ENCODE measurements at places on chromosomes 12 and 14.
A peak's percentile ranks its signal among the peaks of the same experiment; 100 is the strongest.

DNA sequence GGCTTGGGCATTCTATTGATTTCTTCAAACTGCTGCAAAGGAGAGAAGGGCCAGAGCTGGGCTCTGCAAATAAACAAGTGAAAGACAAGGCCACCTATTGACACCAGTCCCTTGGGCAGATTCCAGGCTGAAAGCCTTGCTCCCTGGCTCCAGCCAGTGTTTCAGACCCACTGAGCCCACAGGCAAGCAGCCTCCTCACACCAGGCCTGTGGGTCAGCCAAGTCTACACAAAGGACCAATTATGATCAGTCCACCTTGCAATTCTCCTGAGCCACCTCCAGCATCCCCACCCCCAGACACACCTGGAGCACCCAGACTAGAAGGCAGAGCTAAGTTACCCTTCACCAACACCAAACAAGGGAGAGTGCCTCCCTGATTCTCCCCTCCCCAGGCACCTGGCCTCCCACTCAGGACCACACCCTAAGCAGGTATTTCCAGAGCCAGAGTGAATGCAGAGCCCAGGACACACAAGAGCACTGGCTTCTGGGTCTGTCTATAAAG, 13.8 kb downstream of the ACTN1 start:
- DNase-seq = no peak

- DNase-seq = no peak
These were observed 396.1 kb downstream of the NAV3 start for GRCh38 chr12:78226763-78227162.

DNA sequence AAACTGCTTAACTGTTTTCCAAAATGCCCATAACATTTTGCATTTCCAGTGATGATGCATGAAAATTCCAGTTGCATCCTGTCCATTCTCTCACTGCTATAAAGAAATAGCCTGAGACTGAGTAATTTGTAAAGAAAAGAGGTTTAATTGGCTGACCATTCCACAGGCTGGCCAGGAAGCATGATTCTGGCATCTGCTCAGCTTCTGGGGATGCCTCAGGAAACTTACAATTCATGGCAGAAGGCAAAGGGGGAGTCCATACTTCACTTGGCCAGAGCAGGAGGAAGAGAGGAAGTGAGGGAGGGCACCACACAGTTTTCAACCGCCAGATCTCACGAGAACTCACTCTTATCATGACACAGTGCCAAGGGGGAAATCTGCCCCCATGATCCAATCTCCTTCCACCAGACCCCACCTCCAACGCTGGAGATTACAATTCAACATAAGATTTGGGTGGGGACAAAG, 18.2 kb upstream of the CLEC2D start:
- DNase-seq = no peak

GRCh38 chr12:109981311-109981710, 14.9 kb downstream of the GIT2 start:
- no peak for DNase-seq

GRCh38 chr14:23601845-23602180, 23.2 kb upstream of the JPH4 start:
- no peak for DNase-seq

DNA sequence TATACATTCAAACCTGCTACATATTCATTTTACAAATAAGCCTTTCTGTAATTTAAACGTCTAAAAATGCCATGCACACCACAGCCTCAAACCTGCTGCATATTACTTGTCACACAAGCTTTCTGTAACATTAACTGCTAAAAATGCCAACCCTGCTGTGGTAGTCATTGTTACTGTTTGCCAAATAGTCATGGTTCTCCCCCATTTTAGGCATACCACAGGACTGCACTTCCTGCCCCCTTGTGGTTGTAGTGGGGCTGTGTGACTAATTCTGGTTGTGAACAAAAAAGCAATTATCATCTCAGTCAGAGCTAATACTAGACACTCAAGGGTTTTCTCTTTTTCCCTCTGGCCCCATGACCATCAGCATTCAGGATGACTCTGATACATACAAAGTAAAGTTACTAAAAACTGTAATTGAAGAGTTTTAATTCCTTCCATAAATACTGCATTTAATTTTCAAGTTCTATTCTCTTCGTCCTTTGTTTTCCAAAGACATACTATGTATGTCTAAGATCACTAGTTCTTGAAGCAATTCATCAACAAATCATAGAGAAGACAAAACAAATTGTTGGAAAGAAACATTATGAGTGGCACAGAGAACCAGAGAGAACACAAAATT, 5.7 kb upstream of the SLC35F4 start:
- DNase-seq = no peak

GRCh38 chr14:94773655-94774343, 3.9 kb upstream of the GSC start:
- DNase-seq = no peak

DNA sequence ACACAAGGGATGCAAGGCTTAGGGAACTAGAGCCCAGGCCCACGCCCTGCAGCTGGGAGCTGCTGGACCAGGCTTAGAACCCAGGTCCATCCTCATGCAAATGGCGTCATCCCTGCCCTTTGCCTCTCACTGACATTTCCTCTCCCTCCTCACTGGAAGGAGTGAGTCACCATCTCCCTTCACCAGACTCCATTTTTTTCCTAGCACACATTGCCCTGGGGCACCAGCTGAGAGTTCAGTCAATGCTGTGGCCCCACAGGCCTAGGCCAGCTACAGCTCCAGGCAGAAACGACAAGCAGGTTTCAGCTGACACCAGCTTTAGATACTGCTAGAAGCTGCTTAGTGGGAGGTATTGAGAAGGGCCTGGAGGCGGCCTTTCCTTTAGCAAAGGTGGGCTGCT, 98.9 kb downstream of the RIMBP2 start:
- DNase-seq = no peak

DNA sequence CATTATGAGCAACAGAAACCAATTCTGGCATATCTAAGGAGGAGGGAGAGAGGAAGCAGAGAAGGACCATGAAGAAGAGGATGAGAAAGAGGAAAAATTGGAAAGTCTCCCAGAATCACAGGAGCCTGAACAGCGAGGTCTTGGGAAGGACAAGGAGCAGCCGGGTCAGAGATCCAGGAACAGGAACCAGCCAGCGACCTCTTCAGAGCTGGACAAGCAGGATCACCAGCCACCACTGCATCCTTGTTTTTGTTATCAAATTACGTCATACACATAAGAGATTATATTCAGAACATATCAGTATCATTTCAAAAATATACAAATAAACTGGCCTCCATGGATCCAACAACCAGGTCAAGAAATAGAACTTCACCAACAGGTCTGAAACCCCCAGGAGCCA, 22.1 kb upstream of the BDKRB2 start:
- no peak for DNase-seq

- DNase-seq = no peak
These were observed 55.4 kb downstream of the SAMD4A start for GRCh38 chr14:54622192-54622958.

- no peak for DNase-seq
These were observed 41.4 kb upstream of the TEX22 start for GRCh38 chr14:105356927-105357326.

- no peak for DNase-seq
These were observed 15.6 kb downstream of the OTX2 start for GRCh38 chr14:56794557-56795283.

DNA sequence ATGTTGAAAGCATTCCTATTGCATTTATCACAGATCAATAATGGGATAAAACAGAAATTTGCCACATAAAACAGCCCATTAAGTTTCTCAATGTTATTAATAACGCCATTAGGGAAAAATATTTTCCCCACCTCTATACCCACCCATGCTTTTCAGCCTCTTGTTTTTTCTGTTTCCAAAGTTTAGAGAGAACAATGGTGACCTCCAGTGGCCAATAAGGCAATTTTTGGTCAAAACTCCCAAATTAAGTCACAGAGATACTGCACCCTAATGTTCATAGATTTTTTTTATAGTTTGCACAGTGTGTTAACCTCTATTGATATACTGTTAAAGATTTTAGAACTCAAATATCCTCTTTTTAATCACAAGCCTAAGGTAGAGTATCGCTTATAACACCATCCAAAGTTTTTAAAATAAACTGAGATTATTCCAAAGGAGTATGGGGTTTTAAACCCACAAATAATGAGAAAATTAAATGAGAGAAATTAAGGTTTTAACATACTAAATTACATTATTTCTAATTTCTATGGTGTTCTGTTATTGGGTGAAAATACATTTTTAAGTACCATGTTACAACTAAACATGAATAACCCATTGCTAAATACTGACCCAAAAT, 184.7 kb upstream of the DCN start:
- no peak for DNase-seq

GRCh38 chr12:75651342-75651695, 139.9 kb upstream of the KRR1 start:
- no peak for DNase-seq

GRCh38 chr12:9698681-9699080, 29.2 kb downstream of the CLEC2D start:
- DNase-seq = no peak

DNA sequence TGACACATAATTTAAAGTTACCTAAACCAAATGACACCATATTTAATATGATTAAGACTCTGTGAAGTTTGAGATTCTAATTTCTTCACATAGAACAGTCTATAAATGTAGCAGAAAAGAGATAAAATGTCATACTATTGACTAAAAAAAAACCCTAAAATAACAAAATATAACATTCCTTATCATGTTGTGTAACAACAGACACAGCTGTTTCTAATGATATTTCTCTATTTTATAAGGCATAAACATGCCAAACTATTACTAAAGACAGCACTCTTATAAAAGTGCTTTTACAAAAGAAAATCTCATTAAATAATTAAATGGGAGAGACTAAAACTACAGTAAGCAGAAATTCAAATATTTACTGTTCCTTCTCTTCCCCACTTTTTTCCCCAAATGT, 49.4 kb downstream of the NOVA1 start:
- no peak for DNase-seq

- peak; percentile 42 for DNase-seq
These were observed 764.3 kb downstream of the NOVA1 start for GRCh38 chr14:25833341-25834126.

DNA sequence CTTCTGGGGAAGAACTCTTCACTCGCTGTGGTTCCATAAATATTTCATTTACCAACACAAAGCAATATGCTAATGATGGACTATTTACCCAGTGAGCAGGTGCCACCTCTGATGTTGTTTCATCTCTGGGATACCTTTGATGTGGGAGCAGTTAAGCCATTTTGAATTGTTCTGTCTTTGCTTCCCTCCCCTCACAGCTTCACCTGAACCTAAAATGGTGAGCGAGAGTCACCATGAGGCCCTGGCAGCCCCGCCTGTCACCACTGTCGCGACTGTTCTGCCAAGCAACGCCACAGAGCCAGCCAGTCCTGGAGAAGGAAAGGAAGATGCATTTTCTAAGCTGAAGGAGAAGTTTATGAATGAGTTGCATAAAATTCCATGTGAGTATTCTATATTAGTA, 352.7 kb downstream of the SYT1 start:
- no peak for DNase-seq

- no peak for DNase-seq
These were observed 29.5 kb downstream of the SLC25A21 start for GRCh38 chr14:37142835-37143401.

DNA sequence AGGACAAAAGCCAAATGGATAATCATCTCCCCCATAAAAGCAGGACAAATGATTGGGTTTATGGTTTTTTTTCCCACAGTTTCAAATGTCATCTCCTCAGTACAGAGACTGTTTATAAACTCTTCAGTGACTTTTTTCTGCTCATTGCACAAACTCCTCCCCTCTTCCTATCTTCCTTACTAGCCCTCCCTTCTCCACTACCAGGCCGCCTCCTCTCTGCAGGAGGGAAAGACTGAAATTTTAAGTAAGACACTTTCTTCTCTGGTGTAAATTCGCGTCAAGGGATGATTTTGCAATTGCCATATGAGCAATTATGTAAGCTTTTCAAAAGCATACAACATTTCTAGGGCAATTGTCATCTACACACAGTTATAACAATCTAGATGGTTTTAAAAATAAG, 37.0 kb downstream of the BTG1 start:
- no peak for DNase-seq

GRCh38 chr14:50831726-50832168, 785 bp upstream of the NIN start:
- no peak for DNase-seq

DNA sequence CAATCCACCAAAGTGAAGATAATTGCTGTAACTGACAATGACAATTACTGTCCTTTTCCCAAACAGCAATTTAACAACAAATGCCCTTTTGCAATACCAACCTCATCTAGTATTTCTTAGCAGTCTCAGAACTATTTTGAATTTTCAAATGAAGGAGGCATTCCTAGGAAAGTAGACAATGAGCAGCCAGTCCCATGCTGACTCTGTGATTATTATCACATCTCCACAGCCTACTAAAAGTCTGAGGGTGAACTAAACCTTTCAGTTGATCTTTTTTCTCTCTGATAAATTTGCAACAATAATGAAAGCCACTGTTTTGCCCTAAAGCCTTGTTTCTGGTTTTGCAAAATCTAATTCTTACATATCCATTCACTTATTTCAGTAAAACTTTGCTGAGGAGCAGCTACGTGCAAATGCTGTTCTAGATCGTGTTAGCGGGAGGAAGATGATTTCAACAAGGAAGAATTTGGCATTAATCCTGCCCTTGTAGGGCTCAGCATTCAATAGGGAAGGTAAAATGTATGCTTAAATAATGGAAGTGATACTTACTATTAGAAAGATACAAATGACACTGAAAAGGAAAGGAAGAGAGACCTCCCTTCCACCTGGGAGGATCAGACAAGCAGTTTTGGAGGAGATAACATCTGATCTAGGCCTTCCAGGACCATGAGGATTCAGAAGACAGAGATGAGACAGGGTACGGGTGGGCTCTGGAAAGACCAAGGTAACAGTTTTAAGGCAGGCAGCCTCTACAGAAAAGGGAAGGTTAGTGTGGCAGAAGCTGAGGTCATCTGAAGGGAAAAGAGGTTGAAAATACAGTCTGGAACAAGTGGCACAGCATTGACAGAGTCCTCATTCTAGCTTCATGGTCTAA, 47.4 kb downstream of the SLC38A1 start:
- no peak for DNase-seq

DNA sequence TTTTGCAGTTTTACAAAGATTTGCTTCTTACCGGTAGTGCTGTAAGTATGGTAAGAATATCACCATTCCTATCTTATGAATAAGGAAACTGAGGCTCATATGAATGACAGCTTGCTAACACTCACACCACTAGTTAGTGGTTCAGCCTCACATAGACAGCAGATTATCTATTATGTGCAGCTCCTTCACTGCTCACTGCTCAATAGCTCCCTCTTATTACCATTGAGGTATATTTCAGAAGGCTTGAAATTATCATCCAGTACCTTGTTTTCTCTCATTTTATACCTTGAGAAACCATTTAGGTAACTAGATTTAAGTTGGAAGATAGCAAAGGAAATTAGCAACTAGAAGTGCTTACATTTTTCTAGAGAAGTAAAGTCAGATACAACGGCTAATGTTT, 15.5 kb downstream of the RIC8B start:
- DNase-seq = no peak

GRCh38 chr12:88921434-88921833, 341.2 kb upstream of the KITLG start:
- no peak for DNase-seq

- DNase-seq = no peak
These were observed 12.6 kb downstream of the GPRC5A start for GRCh38 chr12:12903642-12904609.
